ENCODE measurements at places on chromosomes 1 and 21. TPM values are rescaled to one million over a fixed set of nuclear protein-coding genes. Genes with fewer than 3 reads are reported as not detected.

DNA sequence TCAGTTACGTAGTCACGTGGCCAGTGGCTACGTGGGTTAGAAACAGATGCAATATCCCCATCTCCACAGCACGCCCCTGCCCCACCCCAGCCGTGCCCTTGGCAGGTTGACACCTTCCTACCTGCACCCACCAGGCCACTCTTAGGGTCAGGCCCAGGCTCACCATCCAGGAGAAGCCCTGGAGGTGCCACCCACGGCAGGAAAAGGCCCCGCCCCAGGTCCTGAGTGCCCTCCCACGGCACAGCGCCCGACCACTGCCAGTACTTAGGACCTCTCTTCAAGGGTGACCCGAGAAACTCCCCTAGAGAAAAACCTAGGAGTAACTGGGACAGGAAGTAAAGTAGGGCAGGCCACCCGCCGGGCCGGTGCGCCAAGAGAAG lies 1.5 kb downstream of the C1orf35 start:
- no peak for DNase-seq

PDPN gene
- total RNA-seq: 7.4 TPM

DNA sequence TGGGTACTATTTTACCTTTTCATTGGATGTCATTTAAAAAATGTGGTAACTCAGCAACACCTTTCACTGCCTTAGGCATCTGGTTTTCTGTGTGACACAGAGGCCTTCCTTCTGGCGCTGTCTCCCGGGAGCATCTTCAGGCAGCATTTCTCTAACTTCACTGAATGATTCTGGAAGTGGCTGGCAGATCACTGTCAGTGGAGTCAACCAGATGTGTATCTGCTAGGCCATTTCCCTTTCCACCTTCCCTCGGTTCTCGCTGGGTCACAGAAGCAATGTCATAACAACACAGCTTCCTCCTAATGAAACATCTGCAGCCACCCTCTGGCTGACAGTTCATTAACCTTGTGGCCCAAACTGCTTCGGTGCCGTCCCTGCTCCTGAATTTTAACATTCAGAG lies 137.8 kb downstream of the KIF26B start:
- DNase-seq: no peak

MAP10 gene
- total RNA-seq: 2.6 TPM

DNA sequence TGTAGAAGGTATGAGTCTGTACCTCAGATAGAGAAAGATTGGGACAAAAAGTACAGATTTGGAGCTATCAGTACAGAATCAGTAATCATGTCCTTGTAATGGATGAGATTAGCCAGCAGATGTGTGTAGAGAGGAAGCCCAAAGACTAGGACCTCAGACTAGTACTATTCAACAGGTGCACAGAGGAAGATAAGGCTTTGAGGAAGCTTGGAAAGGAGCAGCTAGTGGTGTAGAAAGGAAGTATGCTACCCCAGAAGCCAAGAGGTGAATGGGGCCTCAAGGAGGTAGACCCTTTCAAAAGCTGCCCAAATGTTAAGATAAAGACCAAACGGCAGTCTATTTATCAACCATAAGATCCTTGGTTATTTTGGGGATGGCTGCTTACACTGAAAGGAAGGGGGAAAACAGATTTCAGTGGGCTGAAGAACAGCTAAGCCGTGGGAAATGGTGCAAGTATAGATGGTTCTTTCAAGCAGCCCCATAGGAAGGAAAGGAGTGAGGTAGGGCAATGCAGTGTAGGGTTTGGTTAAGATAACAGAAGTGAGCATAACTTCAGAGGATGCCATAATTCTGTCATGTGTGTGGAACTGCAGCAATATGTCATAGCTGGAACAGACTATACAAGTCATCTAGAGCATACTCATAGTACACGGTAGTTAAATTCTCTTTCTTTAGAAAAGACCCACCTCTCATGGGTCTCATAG lies 221.7 kb downstream of the HHIPL2 start:
- DNase-seq: no peak

Measured in fibroblast of lung (primary cell).